Thymus (tissue), 14 donors: ENCODE measurements at places on chromosomes 7 and 10.

DNA sequence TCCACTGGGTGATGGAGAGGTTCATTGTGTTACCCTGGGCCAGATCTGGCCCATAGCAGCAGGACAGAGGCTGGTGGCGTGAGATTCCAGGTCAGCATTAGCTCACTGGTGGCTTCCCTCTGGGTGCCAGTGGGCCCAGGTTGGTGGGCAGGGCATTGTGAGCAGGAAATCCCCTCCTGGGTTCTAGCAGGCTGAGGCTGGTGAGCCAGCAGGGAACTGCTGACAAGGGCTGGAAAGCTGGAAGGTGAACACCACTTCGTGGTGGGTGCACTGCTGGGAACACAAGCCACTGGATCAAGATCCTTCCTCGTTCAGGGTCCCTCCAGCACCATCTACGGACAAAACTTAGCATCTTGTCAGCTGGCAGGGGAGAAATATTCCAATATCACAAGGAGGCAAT lies 259.2 kb upstream of the FZD1 start:
- DNase-seq: no peak

DNA sequence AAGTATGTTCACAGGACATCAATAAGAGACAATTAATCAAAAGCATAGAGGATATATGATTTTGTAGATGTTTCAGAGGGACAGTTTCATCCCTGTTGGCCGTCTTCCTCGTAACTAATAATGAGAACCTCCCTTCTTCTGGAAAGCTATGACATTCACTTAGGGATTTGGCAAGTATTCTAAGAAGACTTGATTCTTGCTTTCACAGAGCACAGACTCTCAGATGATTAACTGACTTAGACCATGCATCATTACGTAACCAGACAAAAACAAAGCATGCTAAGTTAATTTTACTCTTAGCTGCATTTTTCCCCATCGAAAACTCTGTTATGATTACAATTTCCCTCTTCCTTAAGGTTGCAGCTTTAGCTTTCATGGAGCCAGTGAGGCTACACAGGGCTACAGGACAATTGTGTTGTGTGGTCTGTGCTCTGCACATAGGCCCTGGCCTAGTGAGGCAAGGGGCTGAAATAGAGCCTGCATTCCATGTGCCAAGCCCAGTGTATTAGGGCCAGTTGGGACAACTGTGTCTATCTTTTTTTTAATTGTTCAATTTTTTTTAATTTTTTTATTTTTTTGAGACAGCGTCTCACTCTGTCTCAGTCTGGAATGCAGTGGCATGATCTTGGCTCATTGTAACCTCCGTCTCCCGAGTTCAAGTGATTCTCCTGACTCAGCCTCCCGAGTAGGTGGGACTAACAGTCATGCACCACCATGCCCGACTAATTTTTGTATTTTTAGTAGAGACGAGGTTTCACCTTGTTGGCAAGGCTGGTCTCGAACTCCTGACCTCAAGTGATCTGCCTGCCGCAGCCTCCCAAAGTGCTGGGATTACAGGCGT lies 105.3 kb downstream of the PLXDC2 start:
- DNase-seq: no peak

DNA sequence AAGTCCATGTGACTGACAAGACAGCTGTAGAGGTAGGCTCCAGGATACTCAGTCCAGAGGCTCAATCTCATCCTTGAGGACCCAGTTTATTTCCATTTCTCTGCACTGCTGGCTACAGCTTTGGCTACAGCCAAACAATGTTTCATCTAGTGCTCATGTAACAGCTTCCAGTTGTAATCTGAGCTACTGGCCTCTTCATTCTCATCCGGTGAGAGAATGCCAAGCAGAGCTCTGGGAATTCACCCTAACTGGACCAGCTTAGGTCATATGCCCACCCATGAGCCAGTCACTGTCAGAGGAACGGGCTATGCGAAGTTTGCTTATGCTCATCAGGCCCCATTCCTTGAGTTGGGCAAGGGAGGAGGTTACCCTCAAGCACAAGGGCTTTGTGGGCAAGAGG lies 192.9 kb downstream of the EVX1 start:
- no peak for DNase-seq

- DNase-seq: no peak
These were observed 22.2 kb downstream of the ZNF467 start for GRCh38 chr7:149751043-149751775.

GRCh38 chr7:77498659-77499379 lies 38.3 kb upstream of the PTPN12 start:
- DNase-seq: no peak
